ENCODE measurements at places on chromosomes 6 and 20.

DNA sequence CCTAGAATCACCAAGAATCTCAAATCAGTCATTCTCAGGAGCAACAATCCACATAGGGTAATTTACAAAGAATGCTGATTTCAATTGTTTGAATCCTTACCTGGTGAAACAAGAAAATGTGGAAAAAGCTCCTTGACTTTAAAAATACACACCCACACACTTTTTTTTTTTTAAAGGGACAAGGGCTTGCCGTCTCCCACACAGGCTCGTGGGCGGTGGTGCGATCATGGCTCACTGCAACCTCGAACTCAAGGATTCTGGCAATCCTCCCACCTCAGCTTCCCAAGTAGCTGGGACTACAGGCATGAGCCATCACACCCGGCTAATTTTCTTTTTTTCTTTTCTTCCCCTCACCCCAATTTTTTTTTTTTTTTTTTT lies 30.7 kb downstream of the PARD6B start:
- no peak for DNase-seq

DNA sequence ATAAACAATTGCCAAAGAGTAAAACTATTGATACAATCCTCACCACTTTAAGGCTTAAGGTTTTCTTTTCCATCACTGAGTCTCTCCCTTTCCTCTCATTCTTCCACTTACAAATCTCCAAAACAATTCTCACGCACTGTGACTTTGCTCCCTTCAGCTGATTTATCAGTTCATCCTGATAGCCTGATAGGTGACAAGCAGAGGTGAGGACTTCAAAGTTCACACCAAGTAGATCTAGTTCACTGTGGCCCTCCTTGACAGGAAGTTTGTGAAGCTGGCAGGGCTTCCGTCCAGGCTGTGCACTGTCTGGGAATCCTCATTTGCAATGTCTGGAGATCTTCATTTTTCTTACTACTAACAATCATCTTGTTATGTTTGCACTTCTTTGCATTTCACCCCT lies 35.2 kb upstream of the POU5F1 start:
- DNase-seq = no peak

DNA sequence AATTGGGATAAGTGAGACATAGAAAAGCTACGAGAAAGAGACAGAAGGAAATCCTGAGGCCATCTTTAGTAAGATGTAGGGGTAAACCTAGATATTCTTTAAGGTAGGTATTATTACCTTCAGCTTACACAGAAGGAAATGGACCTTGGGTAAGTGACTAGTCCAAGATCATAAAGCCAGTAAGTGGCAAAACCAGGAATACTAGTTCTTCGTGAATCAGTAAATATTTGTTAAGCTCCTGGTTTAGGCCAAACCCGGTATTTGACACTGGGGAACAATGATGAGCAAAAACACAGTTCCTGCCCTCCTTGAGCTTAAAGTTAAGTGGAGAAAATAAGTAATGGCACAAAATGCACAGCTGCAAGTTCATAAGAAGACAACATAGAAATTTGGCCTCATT lies 5.3 kb downstream of the TRIM39 start:
- DNase-seq = no peak

DNA sequence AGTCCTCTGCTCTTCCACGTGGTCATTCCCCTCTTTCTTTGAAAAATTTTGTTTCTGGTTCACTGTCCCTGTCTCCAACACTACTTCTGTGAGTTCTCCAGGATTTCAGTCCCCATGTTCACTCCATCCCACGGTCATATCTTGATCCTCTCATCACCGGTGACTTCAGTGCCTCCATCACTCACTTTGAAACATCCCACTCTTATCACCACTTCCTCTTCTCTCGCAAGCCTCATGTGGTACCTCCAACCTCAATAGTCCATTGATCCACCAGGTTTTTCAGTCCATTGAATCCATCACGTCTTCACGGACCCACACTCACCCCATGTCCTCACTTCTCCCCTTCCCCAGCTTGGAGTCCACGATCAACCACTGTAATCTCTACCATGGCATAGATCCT lies 64.8 kb downstream of the CARMIL1 start:
- DNase-seq = no peak

DNA sequence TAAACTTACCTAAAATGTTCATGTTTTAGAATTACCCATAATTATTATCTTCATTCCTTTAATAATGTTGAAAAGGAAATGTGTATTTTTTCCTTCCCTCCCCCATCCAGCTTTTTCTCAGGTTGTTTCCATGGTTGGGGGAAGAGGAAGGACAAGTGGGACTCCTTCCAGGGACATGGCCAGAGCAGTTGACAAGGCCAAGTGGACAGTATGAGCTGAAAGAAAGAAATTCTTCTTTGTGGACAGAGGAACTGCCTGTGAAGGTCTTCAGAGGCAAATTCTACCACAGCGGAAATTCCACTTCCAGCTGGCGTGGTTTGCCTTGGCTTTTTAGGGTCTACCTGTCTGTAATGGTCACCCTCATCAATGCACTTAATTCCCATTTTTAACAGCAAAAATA lies 33.8 kb downstream of the RIN2 start:
- no peak for DNase-seq

DNA sequence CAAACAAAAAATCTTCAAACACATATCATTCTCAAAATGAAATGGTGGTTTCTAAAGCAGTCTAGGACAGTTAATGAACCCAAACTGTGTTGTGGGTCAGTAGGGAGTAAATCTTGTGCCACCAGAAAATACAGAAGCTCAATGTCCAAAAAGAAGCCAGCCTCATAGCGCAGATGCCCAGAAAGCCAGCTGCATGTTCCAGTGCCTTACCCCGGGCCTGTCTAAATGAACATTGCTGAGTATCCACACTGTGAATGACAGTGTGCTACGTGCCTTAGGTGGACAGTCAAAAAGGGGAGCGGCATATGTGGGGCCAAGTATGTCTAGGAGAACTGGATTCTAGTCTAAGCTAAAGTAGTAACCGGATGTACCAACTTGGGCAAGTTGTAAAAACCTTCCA lies 10.9 kb downstream of the FYN start:
- no peak for DNase-seq

DNA sequence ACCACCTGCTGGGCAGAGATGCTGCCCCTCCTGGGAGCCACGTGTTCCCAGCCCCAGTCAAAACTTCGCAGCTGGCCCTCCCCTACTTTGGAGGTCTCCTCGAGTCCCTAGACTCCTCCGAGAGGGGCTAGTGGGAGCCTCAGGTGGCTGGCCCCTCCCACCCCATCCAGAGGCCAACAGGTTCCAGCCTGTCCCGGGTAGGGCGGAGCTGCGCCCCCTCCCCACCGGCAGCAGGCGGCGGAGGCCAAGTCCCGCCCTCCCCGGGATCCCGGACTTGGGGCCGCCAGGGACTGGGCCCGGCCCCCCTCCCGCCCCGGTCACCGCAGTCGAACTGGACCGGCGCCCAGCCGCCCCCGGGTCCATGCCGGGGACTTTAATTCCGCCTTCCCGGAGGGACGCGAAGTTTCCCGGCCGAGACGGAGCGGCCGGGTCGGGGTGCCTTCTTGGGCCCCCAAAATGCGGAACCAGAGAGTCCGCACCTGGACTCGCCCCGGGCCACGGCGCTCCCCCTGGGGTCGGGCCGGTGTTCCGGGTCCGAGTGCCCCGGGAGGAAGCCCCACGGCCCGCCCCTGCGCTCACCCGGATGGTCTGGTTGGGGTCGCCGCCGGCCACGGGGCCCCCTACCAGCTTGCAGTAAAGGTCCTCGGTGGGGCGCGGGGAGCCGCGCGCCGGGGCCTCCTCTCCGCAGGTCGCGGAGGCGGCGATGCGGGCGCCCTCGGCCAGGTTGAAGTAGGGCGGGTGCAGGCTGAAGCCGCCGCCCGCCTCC lies 559 bp downstream of the LAMA5 start:
- no peak for DNase-seq

DNA sequence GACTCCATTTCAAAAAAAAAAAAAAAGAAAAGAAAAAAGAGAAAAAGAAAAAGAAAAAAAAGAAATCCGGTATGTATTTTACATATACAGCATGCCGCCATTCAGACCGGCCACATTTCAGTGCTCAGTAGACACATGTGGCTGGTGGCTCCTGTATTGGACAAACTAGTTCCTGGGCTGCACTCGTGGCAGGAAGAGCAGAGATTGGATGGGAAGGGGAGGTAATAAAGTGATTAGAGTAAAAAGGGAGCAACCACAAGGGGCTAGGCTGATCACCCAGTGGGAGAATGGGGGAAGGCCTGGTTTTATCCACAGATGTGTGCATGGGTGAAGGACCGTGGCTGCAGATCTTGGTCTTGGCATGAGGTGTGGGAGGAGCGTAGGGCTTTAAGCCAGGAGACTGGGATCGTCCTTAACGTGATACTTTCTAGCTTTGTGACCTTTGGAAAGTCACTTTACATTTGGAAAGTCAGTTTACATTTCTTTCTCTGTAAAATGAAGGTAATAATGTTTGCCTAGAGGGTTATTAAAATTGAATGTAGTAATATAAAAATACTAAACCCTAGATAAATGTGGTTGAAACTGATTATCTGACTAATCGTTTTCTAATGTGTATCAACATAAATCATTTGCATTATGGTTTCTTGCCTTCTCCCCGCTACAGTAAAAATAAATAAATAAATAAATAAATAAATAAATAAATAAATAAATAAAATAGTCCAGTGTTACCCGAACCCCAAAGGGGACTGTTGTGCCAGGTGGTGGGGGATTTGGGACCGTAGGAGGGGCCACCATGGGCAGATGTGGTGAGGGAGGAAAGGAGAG lies 869 bp upstream of the TRIM15 start:
- no peak for DNase-seq

DNA sequence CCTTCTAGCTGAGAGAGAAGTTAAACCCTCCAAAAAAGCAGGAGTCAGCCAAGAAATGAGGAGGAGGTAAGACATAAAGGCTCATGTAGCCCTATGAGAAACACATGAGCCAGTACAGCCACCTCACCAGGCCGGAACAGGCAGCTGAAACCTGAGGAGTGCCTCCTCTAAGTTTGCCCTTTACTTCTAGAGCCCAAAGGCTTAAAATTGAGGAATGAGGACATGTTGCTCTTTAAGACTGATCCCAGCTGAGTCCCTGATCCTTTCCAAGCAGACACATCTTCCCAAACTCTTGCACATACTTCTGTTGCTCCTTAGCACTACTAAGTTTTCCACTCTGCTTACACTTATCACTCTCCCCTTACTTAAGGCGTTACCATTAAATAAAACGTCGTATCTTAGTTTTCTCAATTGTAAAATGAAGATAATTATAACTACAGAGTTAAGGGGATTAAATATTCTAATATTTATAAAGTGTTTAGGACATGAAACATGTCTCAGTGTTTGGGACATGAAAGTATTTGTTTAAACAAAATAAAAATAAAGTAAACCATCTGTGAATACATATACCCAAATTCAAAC lies 124.0 kb downstream of the OGFRL1 start:
- no peak for DNase-seq

DNA sequence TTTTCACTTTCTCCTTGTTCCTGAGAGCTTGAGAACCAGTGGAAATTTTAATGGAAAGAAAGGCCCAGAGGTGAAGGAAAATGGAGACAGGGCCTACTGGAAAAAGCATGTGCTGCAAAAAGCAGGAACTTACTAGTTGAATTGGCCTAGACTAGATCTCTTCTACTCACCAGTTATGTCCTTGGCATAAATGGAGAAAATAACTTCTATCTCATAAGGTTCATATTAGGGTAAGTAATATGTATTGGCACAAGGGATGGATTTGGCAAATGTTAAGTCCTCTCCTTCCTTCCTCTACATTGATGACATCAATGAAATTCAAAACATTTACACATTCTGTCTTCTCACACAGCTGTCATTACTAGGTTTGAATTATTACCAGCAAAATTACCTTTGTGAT lies 74.0 kb downstream of the NDUFAF5 start:
- DNase-seq = no peak

- DNase-seq = no peak
Observed at GRCh38 chr6:157436944-157437336, 56.0 kb downstream of the ZDHHC14 start.

DNA sequence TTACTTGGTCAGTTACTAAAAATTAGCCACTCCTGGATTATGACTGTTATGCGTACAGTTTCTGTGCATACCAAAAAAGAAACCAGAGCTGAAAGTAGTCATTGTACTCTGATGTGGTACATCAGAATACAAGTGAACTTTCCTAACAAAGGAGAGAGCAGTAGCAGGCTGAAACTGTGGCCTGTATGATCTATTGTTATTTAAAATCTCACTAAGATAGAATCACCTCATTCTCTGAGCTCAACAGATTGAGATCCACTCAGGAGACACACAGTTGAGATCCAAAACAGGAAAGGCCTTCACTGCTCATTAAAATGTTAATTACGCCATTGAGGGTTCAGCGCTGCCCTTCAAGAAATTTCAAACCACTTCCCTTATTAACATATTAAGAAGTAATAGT lies 576.4 kb downstream of the LMBRD1 start:
- DNase-seq = no peak

DNA sequence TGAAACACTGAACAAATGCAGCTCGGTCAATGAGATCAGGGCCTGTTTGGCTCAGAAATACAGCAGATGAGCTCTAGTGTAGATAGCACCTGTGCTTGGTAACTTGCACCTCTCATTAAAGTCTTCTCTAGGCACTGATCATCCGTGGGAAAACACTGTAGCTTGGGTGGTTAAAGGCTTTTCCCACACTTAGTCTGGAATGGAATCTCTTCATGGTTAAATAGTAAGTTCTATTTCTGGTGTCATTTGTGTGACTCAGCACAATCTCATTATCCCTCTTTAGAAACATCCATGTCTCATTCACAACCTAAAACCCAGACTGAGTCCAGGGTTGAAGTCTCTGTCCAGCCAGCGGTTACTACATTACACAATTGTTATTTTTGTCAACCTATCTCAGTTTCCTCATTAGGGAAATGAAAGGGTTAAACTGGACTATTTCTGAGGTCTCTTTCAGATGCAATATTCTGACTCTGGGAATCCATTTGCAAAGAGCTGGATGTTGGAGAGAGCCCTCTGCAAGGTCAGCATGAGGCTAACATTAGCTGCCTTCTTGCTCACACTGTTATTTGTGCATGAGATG lies 125.0 kb downstream of the ZDHHC14 start:
- DNase-seq = no peak

- DNase-seq = no peak
Observed at GRCh38 chr6:106913676-106914280, 60.8 kb downstream of the CD24 start.

GRCh38 chr6:43738267-43738676 lies 31.7 kb upstream of the VEGFA start:
- no peak for DNase-seq

GRCh38 chr20:37353285-37353849 lies 7.4 kb downstream of the SRC start:
- DNase-seq = no peak

- no peak for DNase-seq
Observed at GRCh38 chr6:39803872-39804271, 11.7 kb downstream of the DAAM2 start.

GRCh38 chr6:4264601-4265000 lies 129.2 kb upstream of the ECI2 start:
- no peak for DNase-seq
